ENCODE measurements at places on chromosomes 5 and 9.

- DNase-seq = no peak
These were observed 37.7 kb downstream of the FAM13B start for GRCh38 chr5:137995077-137995748.

GRCh38 chr5:123785162-123786071 is 273.4 kb downstream of the CSNK1G3 start:
- peak; percentile 31 for DNase-seq

GRCh38 chr9:79083621-79084020 is 488.1 kb upstream of the TLE4 start:
- no peak for DNase-seq

DNA sequence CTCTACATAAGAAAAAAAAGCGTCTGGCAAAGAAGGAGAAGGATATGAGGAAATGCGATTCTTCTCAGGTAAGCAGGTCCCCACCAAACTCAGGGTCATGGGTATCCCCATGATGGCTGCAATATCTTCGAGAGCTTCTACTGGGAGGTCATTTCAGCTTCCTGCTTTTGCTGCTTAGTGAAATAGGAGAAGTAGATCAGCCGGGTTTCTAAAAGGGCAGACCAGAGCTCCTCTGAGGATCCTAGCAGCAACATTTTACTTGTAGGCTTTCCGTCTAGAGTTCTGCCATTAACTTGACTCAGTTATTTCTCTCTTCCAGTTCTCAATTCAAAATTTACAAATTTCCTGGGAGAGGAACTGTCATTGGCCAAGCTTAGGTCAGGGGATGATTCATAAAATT is 134.7 kb downstream of the DPYSL3 start:
- DNase-seq = no peak

DNA sequence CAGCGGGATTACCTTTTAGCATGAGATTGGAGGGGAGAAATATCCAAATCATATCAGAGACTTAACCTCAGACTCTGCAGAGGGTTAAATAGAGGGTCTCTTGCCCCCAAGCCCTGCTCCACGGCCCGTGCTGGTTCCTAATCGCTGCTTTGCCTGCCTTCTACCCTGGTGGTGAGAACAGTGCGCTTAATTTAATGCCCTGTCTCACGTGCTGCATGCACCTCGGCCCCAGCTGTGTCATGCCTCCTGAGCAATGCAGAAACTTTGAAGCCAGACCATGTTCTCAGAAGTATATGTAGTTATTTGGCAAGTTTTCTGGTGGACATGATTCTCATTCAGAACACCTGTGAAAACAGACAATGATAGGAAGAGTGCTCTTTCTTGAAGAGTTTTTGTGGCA is 1.4 kb downstream of the OTULIN start:
- DNase-seq = no peak

GRCh38 chr9:21506626-21507482 is 24.7 kb upstream of the IFNE start:
- DNase-seq = peak; percentile 82

GRCh38 chr9:5336688-5337087 is 3.0 kb downstream of the RLN1 start:
- no peak for DNase-seq

DNA sequence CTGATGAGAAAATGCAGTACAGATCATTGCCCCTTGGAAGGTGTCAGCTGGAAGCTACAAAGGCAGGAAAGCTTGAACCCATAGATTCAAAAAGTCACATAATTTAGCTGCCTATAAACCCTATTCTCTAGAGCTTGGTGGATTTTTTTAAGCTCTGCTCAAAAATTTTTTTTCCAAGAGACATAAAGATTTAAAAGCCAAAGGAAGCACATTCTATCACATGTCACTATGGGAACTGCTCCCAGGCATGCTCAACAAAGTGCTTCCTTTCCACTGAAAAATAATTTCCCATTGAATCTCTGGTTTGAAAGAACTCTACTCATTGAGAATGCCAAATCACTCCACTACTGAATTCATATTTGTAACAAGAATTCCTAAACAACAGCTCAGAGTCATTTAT is 419.8 kb downstream of the CETN3 start:
- no peak for DNase-seq

- no peak for DNase-seq
These were observed 102.6 kb downstream of the ARHGAP26 start for GRCh38 chr5:142872795-142873194.

DNA sequence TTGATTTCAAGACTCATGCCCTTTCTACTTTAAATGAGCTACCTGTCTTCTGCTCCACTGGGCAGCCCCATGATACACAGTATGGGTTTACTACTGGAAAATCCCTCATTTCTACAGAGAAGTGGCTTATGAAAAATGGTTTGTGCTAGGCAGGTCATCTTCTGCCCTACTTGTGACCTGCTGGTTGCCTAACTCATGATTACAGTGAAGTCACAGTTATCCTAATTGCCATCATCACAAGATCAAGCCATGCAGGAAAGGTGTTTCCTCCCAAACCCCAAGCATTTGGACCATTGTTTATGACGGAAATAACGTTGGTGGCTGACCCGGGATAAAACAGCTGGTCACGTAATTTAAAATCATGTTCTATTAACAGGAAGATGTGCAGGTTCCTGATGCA is 330.6 kb downstream of the ACTL7B start:
- DNase-seq = no peak

- DNase-seq = no peak
These were observed 212.9 kb downstream of the ACTL7B start for GRCh38 chr9:108642871-108643270.

- DNase-seq = no peak
These were observed 66.8 kb upstream of the IL7R start for GRCh38 chr5:35789732-35790456.

GRCh38 chr9:1510712-1511111 is 460.6 kb downstream of the DMRT2 start:
- DNase-seq = no peak

- DNase-seq = no peak
These were observed 151.0 kb upstream of the SLC24A2 start for GRCh38 chr9:19939734-19940278.

DNA sequence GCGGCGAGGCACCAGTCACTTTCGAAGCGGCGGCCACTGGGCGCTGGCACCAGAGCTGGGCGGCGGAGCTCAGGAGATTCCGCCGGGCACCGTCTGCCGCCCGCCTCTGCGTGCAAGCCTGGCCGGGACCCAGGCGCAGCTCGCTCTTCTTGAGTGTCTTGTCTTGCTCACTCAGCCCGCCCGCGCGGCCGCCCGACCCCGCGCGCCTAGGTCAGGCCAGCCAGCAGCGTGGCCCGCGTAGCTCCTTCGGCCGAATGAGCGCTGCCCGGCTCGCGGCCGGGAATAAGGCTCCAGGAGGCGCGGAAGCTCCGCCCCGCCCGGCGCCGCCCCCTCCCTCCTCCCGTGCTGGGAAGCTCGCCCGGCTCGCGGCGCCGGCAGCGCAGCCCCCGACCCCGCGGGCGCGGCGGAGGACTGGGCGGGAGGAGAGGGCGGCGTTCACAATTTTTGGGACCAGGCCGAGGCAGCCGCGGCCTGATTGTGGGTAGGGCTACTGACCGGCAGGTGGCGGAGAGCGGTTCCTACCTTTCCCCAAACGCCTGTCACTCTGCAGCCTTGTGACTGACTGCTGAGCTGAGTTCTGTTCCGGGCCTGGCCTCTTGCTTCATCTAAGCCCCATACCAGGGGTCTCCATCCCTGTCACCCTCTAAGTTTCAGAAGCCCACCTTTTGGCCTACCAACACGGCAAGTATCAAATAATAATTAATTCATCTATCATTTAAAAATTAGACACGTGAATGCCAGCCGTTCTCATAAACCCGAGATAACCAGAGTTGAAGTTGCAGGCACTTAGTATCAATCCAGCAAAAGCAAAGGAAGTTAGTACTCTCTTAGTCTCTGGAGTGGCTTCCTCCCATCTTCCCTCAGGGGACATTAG is at the start of gene HBEGF:
HBEGF (minus strand) TSS at position 256 of the 874 bp plus-strand sequence. CDS start 275 bp downstream, outside the sequence.
- no peak for DNase-seq

GRCh38 chr5:439636-440035 is 3.3 kb upstream of the EXOC3 start:
- no peak for DNase-seq

DNA sequence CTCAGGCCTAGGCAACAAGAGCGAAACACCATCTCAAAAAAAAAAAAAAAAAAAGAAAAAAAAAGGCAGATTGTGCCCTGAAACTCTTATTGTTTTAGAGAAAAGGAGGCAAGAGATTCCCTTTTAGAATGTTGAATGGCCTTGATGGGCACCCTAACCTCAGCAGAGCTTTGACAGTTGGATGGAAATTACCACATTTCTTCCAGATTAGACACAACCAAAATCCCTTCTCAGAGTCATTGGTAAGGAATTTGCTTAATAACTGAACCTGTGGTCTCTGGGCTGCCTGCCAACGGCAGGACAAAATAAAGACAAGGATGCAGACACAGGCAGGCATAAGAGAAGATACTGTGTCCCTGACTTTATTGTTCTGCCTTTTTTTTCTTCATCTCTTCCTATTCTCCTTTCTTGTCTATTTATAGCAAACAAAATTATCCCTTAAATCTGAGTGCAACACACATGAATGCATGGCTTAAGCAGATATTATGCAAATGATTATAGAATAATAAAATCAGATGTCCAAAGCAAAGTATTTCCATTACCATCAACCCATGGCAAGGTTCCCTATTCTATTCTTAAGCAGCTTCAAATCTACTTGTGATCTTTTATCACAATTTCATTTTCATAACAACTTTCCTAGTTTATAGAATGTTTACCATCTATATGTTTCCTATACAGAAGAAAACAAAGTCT is 37.3 kb upstream of the TRIO start:
- DNase-seq = peak; percentile 70

DNA sequence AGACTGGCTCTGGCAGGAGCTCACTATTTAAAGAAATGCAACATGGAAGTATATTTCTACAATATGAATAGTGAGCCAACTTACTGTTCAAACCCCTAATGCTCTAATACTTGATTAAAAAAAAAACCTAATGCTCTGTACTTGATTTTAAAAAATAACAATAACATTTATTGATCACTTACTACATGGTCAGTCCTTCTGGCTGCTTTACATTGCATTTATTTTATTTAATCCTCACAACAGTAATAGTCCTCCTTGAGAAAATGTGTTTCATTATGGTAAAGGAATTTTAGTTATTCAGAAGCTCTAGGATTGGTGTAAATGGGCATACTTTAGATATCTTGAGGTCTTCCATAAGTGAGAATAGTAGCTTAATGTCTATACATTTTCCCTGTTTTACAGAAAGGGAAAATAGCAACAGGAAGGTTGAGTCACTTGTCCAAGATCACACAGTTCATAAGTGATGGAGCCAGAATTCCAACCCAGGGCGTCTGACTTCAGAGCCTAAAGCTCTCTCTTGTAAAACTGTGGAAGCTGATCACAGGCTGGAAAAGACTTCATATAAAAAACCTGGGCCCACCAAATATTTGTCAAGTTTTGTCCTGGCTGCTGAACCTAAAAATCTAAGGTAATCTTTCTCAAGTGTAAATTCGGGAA is 1.0 kb downstream of the STARD4 start:
- no peak for DNase-seq

GRCh38 chr5:37565062-37565670 is 186.0 kb downstream of the WDR70 start:
- DNase-seq = no peak

GRCh38 chr5:151038412-151038745 is 18.0 kb downstream of the GPX3 start:
- no peak for DNase-seq

DNA sequence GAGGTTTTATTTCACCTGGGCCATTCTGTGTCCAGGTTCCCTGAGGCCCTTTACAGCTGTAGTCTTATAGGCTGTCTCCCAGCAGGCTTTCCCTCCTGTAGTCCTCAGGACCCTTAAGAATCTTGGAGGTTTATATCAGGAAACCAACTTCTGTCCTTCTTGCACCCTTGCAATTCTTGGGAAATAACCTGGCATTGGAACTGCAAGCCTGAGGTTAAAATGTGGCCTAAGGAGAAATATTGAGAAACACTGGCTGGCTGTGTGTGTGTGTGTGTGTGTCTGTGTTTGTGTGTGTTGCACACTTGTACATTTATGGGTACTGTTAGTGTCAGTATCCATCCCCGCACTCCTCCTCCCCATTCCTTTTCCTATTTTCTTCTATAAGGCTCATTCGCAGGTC is 168.9 kb downstream of the PAPPA start:
- DNase-seq = no peak

- DNase-seq = no peak
These were observed 113.3 kb upstream of the SLC1A3 start for GRCh38 chr5:36492984-36493654.

GRCh38 chr5:166595274-166595951 is 1696.0 kb upstream of the WWC1 start:
- no peak for DNase-seq

DNA sequence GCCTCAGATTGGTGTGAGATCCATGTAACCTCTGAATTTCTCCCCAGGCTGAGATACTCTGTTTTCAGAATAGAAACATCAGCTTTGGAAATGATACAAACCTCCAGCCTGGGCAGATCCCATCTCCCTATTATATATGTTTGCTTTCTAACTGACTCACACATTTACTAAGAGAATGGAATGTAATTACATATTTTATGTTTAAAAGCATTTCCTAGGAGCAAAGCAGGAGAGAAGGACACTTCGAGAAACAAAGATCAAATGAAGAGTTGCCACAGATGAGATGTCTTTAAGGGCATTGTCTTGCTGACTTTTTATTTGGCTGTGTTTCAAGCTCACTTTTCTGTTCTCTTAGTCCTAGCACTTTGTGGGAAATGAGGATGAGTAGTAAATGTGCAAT is 96.3 kb downstream of the CDH18 start:
- DNase-seq = peak; percentile 26

GRCh38 chr5:38404667-38405276 is 146.4 kb downstream of the EGFLAM start:
- no peak for DNase-seq

- no peak for DNase-seq
These were observed 1133.1 kb upstream of the ACO1 start for GRCh38 chr9:31251386-31251785.

GRCh38 chr5:62692946-62693713 is 114.5 kb downstream of the LRRC70 start:
- DNase-seq = no peak

GRCh38 chr5:65695162-65695755 is 26.6 kb downstream of the SGTB start:
- DNase-seq = no peak

GRCh38 chr5:1865948-1866347 is 16.8 kb downstream of the IRX4 start:
- DNase-seq = no peak

DNA sequence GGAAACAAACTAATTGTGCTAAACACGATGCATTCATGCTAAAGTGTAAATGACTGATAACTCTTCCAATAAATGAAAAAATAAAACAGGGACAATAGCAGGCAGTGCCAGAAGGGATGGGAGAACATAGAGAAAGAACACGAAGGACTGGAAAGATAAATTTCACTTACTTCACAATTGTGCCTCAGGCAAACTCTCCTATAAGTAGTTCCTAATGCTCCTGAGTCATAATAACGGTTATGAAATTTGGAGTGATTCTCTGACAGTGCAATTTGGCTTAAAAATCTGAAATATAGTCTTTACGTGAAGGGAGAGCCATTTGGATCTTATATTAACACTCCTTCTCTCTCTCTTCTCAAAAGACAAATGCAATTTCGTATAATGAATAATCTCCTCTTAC is 2218.5 kb downstream of the MAT2B start:
- DNase-seq = no peak

All from BJ (cell line).